ENCODE measurements at places on chromosomes 5 and 9.

- DNase-seq, result no peak
These were observed 62.6 kb upstream of the C6 start for GRCh38 chr5:41275813-41276512.

DNA sequence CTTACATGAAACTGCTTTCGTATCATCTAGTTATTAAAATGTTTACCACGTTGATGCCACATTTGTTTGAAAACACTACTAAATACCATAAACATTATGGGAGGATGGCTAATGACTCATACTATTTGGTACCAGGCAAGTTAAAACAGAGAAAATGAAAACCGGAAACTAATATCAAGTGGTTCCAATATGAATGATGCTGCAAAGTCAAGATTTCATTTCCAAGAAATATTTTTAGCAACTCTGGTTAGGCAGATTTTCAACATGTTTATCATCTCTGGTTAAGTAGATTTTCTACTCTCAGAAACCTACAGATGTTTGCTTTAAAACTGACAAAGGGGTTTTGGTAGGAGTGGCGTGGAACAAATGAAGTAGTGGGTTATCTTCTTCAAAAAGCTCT lies 4.9 kb upstream of the F2R start:
- DNase-seq, result no peak

DNA sequence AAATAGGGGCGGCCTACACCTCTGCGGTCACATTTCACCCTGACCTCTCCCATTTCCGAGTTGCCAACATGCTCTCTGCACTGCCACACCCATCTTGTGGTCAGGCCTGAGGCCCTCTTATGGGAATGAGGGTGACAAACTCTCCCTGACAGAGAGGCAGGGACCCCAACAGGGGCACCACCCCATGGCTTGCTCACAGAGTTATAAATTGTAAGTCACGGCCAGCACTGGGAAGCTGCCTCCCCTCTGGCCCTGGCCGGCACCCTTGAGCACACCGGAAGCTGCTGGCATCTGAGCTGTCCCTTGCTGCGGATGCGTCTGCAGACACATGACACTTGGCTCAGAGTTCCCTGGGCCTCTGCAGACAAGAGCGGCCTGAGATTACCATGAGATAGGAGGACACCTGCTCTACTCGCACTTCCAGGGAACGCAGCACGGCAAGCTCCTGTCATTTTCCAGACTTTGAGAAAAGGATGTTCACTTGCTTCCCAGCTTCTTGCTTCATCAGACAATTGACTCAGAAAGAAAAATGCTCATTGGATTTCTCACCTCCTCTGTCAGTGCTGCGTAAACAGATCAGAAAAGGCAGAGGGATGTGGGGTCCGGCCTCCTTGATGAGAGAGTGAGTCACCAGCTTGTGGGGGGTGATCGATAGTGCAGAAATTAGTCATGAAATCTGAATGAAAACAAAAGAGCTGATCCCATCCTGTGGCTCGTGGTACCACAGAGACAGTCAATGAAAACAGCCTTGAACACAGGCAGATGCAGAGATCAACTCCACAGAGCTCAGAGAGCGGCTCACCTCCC lies 269.8 kb downstream of the SYK start:
- no peak for DNase-seq

GRCh38 chr9:69556707-69557106 lies 115.5 kb downstream of the APBA1 start:
- DNase-seq, result no peak

GRCh38 chr5:150163547-150164059 lies 3.0 kb upstream of the CDX1 start:
- no peak for DNase-seq

DNA sequence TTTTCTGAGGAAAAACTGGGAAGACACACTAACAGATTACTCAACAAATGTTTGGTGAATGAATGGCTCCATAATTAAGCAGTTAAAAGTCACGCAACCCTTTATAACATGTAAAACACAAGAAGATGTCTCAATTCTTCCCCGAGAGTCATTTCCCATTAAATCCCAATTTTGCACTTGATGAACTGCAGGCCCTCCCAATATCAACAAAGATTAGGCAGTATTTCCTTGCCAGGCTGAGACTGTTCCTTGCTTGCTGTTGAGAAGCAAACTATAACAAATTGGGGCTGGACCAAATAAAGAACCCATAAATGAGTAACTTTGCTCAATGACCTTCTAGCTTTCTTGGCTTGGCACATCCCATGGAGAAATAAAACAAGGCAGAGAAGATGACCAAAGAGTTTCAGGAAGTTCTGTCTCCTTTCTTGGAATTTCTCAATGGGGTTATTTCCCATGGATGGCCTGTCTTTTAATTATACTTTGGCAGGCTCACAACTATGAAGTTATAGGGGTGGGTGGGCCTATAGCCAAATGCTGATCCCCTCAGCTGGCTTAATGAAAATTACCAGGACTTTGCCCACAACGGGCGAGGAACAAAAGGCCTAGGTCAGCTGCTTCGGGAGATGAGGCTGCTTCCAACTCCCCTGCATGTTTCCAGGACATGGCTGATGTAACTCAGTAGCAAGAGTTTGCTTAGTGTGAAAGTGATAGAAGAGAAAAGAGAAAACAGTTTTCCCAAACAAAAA lies 243.1 kb upstream of the RFX3 start:
- no peak for DNase-seq

- DNase-seq, result no peak
These were observed 87.9 kb upstream of the TRIO start for GRCh38 chr5:14054965-14055963.

DNA sequence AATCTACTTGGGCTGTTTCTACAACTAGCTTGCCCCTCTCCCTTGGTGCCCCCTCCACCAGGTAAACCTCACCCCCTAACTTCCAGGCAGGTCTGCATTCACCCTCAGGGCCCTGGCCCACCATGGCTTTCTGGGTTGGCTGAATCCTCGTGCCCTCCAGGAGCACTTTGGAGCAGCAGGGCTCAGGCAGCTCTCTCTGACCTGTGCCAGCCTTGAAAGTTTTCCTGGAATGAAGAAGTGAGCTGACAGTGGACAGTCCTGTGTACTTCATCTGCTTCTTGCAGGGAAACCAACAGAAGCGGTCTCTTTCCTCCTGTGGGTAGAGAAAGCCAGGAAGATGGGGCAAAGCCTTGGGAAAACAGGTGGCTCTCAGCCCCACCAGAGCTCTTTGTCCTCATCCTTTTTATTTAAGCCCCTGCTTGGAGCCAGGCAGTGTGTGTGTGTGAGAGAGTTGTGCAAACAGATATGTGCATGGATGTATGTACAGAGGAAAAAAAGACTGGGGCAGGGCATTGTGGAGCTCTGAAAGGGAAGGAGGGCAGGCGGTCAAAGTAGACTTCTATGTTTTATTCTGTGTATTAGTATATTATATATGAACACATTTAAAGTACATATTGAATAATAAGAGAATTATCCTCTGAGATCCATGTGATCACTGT lies 62.3 kb upstream of the SPRY4 start:
- no peak for DNase-seq

DNA sequence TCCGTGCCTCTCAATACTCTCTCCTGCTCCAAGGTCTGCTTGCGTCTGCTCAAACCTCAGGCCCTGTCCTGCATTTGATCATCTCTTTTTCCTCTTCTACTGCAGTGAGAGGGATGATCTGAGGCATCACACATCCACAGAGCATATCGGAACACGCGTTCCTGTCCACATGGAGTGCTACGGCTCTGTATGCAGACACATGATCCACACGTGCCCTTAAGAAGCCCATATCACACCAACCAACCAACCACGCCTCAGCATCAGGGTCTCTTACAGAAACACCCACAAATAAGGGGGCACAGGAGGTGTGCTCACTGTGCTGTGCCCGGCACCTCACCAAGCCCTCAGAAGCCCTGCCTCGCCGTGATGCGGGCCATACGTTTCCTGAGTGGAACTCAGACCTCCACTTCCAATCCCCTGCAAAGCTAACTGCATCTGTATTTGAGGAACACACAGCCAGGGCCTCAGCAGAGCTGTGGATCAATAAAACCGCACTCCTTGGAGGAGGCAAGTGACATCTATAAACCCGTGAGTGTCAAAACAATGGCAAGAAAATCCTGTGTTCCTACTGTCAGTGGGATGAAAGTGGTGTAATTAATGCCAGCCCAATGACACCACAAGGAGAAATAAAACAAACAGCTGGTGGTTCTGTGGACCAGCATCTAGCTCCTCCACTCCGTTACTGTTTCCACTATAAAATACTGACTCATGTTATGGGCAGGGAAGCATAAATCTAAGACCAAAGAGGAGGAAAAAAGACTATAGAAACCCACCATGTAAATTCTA lies 40.4 kb downstream of the AK8 start:
- DNase-seq, result no peak

GRCh38 chr9:136133191-136133958 lies 14.7 kb upstream of the TMEM250 start:
- no peak for DNase-seq

- DNase-seq, result no peak
These were observed 3.9 kb downstream of the FABP6 start for GRCh38 chr5:160233215-160233614.

GRCh38 chr9:109520475-109521132 lies 22.5 kb upstream of the PTPN3 start:
- DNase-seq, result peak; percentile 53

GRCh38 chr5:60522292-60522905 lies 177.6 kb downstream of the DEPDC1B start:
- no peak for DNase-seq

GRCh38 chr9:135001526-135001925 lies 83.8 kb upstream of the FCN1 start:
- DNase-seq, result no peak

DNA sequence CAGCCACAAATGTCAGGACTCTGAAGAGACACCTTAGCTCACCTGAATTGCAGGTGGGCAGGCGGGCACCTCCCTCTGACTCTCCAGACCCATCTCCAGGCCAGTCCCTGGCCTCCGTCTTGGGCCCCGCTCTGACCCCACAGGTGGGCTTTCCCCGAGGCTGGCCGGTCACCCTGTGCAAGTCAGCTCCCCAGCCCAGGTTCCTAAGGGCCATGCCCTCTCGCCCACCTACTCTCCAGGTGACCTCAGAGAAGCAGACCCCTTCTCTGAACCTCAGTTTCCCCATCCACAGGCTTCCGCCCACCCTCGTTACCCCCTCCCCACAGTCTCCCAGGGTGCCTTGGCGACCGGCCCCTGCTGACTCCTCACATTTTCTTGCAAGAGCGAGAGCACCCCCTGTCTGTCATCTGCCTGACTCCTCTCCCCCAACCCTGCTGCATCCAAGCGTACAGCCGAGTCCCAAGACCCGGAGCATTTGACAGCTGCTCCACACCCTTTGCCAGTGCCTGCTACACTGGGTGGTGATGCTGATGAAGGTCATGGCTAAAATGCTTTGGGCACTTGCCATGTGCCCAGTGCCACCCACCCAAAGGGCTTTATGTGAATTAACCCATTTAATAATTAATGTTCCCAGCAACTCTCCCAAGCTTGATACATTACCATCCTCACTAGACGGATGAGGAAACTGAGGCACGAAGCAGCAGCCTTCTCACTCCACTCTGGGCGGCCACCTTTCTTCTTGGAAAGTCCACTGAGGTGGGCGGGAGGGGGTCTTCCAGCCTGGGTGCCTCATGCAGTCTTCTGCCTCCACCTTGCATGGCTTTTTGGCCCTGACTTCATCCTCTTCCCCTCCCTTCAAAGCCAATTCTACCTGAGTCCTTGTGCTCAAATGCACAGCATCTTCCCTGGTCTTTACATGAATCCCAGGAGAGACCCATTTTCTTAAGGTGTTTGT lies 51.1 kb upstream of the ORM1 start:
- no peak for DNase-seq

- DNase-seq, result peak; percentile 32
These were observed 176.6 kb downstream of the CACNA1B start for GRCh38 chr9:138053996-138054752.

DNA sequence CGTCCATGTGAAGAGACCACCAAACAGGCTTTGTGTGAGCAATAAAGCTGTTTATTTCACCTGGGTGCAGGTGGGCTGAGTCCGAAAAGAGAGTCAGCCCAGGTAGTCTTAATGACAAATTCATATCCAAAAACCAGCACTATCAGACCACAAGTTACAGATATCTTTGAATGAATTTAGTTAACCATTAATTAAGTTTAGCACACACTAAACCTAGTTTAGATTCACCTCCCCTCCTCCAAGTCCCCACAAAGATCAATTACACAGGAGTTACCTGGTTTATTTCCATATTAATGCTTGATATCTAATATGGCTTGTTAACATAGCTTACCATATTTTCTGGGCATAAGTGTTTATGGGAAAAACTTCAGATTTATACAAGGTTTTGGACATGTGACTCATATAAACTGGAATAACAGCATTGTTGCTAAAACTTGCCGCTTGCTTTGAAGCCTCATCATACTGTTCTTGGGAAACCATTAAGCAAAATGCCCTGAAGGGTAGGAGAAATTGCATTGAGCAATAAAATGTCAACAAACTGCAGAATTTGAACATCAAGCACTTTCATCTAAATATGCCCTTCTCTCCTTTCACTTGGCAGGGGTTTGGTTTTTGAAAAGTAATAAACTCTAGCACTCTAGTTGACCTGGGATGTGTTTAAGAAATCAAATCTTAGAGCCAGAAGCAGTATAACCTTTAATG lies 166.9 kb downstream of the SNCAIP start:
- no peak for DNase-seq

DNA sequence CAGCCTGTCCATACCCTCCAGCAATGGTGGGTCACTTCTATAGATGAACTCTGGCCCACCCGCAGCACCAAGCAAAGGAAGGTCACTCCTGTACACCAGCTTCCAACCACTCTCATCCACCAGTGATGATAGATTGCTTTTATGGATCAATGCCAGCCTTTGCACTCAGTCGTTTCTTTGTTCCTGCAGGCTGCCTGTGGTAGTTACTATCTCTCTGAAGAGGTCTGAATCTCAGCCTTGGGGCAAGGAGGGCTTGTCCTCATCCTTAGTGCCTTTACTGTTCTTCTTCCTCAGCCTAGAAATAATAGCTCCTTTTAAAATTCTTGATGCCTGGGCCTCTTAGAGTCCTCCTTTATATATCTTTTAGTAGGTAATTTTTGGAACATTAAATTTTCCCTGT lies 100.8 kb downstream of the TMC1 start:
- no peak for DNase-seq

DNA sequence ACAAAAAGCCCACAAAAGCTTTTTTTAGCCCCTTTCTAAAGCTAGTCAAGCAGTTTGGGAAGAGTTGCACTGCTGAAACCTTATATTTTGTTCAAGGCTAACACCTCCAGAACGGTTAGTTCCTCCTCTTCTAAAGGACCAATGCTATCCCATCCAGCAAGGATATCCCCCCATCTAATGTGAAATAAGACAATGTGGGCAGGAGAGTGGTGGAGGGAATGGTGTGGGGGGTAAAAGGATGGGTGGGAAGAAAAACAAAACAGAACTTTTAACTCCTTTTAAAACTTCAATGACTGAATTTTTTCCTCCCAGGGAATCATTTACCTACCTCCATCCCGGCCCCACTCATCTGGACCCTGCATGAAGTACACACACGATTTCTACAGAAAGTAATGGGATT lies 21.2 kb downstream of the PTCH1 start:
- no peak for DNase-seq

Measured in occipital lobe (tissue), 3 donors.